ENCODE measurements at places on chromosomes 6 and 20.

DNA sequence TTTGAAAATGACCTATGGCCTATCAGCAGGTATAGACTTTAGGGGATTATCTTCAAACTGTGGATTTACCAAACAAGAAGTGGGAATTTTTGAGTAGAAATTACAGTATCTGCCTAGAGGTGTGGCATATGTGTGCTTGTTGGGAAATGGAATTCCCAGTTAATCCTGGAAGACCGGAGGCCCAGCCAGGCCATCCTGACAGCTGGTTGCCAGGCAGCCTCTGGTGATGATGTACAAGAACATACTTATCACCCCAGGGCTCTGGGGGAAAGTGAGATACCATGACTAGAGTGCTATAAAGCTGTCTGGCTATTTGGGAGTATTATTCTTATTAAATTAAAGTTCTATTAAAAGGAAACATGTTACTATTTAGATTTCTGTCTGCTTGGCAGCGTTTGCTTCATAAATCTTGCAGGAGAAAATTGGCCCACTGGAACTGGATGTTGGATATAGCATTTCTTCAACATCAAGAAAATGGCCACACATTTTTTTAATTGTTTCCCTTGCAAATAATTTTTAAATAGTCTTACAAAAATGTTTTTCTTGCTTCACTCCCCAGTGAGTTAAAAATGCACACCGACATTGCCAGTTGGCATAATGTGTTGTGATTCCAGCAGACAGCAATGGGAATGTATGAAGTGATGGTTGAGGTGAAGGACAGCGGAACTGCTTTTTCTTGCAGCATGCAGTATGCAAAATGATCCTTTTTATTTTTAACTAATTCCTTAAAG, 187.8 kb downstream of the MYLK4 start:
- peak; percentile 11 for DNase-seq

DNA sequence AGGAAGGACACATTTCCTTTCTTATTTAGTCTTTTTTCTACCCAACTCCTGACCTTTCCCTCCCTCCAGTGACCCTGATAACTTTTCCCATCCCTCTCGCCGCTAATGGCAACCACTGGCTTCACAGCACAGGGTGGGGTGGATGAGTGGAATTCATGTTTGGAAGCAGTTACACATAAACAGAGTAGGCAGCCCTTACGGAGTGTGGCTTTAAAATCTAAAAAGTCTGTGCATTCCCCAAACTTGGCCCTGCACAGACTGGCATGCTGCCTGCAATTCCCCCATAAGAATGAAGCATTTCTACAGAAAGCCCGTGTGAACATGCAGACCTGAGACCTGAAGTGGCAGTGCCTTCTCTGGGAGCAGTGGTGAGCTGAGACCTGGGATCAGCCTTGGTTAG, 275.9 kb upstream of the PRND start:
- DNase-seq: no peak

GRCh38 chr20:17524560-17524959, 6.6 kb downstream of the BFSP1 start:
- no peak for DNase-seq

- no peak for DNase-seq
Observed at GRCh38 chr20:54438166-54438565, 37.2 kb upstream of the DOK5 start.

DNA sequence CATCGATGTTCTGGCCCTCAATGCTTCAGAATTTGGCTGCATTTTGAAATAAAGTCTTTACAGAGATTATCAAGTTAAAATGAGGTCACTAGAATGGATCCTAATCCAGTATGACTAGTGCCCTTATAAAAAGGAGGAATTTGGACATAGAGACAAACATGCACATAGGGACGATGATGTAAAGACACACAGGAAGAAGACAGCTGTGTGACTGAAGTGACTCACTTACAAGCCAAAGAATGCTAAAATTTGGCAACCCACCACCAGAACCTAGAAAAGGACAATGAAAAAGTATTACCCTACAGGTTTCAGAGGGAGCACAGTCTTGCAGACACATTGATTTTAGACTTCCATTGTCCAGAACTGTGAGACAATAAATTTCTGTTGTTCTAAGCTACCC, 322.8 kb upstream of the GJE1 start:
- DNase-seq: peak; percentile 2

DNA sequence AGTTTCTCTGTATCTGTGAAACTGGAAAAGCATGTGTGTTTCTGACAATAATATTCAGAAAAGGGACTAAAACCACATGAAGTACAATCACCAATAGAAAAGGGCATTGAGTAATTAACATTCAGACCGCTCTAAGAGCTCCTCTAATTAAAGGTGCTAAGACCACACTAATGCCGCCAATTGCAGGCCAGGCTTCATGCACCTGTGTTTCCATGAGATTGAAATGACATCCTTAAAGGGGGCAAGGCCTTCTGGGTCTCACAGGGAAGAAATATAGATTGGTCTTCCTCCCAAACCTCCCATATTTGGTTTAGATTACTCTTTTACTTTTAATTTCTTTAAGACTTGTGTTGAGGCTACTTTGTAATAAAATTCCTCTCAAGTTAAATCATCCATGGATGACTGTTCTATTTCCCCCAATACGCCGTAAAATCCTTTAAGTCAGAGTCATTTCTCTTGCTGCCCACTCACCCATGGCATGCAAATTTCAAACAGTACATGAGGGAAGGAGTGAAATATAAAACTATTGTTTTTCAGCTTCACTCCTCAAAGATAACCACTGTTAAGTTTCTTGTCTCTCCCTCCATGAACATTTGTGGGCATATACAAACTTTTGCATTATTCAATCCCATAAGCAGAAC, 110.6 kb downstream of the UBE3D start:
- DNase-seq: no peak

- DNase-seq: no peak
Observed at GRCh38 chr6:34241351-34242215, 4.9 kb downstream of the HMGA1 start.

DNA sequence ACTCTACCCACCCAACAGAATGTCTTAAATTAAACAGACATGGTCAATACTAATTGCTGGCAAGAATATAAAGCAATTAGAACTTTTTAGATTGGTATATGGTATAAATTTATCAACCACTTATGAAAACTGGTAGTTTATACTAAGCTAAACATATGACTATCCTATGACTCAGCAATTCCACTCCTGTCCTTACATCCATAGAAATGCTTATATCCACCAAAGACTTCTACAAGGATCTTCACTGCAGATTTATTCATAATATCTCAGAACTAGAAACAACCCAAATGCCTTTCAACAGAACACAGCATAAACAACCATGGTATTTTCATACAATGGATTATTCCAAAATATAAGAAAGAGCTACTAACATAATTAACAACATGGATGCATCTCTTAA, 4.6 kb downstream of the ZNF184 start:
- no peak for DNase-seq

DNA sequence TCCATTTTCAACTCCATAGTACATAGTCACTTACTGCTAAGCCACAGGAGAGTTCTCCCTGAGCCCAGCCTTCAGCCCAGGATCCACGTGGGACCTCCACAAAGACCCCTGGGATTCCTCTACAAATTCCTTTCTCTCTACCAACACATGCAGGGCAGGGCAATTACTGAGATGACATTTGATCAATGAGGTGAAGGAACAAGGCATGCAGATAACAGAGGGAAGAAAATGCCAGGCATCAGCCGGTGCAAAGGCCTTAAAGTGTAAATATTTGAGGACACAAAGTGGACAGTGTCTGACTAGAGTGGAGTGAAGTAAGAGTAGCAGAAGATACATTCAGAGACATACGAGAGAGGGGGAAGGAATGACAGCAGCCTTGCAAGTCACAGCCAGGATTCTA, 70.2 kb downstream of the HS3ST5 start:
- no peak for DNase-seq

DNA sequence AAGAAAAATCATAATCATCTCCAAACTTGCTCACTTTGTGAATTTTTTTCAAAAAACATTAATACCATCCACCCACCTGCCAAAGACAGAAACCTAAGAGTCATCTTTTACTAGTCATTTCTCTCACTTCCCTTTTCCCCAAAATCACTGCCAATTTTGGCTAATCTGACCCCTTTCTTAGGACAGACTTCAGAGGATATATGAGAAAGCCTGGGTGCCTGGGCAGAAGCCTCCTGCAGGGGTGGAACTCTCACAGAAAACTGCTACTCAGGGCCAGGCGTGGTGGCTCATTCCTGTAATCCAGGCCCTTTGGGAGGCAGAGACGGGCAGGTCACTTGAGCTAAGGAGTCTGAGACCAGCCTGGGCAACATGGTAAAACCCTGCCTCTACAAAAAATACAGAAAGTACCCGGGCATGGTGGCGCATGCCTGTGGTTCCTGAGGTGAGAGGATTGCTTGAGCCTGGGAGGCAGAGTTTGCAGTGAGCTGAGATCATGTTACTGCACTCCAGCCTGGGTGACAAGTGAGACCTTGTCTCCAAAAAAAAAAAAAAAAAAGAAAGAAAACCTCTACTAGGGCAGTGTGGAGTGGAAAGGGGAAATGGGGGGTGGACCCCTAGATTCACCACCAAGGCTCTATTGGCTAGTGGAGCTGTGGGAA, 3.8 kb downstream of the DEK start:
- DNase-seq: no peak

Data from HFF-Myc (cell line).